ENCODE measurements at places on chromosomes 12 and 14.
A peak's percentile ranks its signal among the peaks of the same experiment; 100 is the strongest.

DNA sequence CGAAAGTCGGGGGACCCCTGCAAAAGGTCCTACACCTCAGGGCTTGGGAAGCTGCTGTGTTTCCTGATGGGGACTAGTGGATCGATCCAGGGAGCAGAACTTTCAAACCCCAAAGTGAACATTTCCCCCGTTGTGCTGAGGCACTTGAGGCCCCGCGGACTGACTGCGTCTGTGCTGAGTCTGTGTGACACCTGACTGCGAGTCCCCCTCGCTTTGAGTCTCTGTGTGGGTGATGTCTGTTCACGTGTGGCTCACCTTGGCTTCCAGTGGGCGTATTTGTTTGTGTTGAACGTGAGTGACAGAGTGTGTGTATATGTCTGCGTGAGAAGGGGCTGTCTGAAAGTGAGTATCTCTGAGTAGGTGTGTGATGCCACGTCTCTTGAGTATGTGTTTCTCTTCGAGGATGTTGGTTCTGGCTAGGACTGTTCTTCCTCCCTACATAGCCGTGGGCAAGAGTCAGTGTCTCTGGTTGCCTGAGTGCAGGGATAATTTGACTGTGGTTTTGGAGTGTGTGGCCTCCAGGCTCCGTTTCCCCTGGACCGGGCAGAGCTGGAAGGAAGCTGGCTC is 1.3 kb downstream of the TEAD4 start:
- DNase-seq = no peak

GRCh38 chr14:22607291-22607690 is 9.2 kb downstream of the ABHD4 start:
- no peak for DNase-seq

- DNase-seq = peak; percentile 33
Observed at GRCh38 chr12:104975587-104976343, 10.4 kb upstream of the NOPCHAP1 start.

- DNase-seq = no peak
Observed at GRCh38 chr12:120085920-120086645, 30.5 kb downstream of the RAB35 start.

GRCh38 chr12:124713436-124714082 is 146.1 kb upstream of the NCOR2 start:
- no peak for DNase-seq

DNA sequence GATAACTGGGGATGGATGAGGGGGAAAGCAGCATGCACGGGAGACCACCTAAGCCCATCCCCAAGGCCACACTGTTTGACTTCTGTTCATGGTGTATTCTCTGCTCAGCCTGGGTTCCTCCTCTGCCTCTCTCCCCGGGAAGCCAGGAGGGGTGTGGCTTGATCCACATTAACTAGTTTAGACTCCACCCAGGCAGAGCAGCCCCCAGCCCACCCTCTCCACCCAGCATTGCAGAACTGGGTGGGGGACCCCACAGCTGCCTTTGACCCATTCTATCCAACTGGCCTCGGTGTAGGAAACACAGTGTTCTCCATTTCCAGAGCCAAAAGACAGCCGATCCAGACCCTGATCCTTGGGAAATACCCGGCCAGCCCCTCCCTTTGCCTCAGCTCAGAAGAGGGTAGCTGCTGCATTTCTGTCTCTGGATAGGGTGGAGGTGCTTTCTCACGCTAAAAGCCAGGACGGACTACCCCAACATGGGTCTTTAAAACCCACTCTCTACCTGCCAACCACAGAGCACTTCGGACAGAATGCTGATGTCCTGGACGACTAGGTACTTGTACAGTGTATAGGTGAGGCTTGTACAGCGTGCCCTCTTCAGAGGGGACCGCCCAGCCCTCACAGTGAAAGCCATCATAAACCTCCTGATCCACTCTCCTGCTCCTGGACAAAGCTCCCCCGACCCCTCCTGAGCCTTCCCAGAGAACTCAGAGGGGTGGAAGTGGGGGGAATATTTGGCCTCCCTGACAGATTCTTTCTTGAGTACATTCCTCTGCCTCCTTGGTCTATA is 9.4 kb downstream of the SPRYD3 start:
- DNase-seq = no peak

GRCh38 chr12:124909831-124910560 is 4.5 kb downstream of the UBC start:
- no peak for DNase-seq

- DNase-seq = peak; percentile 96
Observed at GRCh38 chr12:62724947-62725451, 210.0 kb downstream of the PPM1H start.

DNA sequence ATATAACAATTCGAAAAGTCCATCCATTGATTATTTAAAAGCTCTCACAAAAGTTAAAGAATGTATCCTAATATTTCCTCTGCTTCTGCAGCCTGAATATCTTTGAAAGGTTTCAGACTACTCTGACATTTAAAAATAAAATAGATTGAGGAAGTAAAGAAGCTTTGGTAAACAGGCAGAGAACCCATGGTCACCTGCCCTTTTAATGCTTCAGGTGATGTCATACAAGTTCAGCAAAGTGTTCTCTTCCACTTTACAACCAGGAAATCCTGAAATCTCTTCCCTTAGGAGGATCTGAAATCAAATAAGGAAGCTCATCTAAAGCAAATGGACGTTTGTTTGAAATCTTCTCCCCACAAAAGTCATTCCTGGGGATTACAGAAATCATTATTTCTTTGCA is 322.4 kb downstream of the PDZRN4 start:
- no peak for DNase-seq

GRCh38 chr12:50442178-50442908 is 41.7 kb downstream of the LARP4 start:
- DNase-seq = no peak

- no peak for DNase-seq
Observed at GRCh38 chr14:86430853-86431252, 900.9 kb downstream of the FLRT2 start.

DNA sequence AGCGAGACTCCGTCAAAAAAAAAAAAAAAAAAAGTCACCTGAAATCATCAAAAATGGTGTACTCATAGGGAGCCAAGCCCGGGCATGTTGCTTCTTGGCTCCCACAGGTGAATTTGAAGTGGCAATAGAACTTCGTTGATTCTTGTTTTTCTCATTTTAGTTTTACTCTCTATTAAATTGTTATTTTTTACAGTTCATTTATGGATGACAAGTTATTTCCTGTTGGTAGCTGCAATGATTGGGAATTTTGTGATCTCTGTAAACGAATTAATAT is 1.3 kb downstream of the TM7SF3 start:
- DNase-seq = no peak

GRCh38 chr12:106311139-106311538 is 8.6 kb downstream of the TCP11L2 start:
- no peak for DNase-seq

- no peak for DNase-seq
Observed at GRCh38 chr12:34300376-34301250, 278.3 kb downstream of the ALG10 start.

- no peak for DNase-seq
Observed at GRCh38 chr12:94109160-94109559, 39.2 kb upstream of the PLXNC1 start.

GRCh38 chr14:77183896-77184295 is 2.3 kb downstream of the TMEM63C start:
- DNase-seq = no peak

DNA sequence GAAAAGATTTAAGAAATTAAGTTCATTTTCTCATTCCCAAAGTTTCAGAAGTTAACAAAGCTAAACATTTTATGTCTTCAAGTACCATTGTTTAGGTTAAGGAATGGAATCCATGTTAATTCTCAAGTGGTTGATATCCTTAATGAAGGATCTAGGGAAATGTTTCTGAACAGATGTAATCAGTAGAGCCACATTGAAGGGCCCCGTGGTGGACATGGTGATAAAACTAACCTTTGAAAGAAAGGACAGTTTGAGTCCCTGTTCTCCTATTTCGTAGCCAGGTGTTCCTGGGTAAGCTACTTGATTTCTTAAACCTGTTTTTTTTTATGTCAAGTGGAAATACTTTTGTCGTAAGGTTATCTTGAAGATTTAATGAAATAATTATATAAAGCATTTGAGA is 4.6 kb downstream of the PPM1A start:
- no peak for DNase-seq

- DNase-seq = no peak
Observed at GRCh38 chr12:91040096-91040755, 17.6 kb downstream of the KERA start.

GRCh38 chr12:59858508-59859170 is 262.8 kb downstream of the SLC16A7 start:
- no peak for DNase-seq

- no peak for DNase-seq
Observed at GRCh38 chr12:52226446-52226845, 6.6 kb upstream of the KRT7 start.

- DNase-seq = peak; percentile 21
Observed at GRCh38 chr14:78593949-78594348, 423.8 kb downstream of the NRXN3 start.

DNA sequence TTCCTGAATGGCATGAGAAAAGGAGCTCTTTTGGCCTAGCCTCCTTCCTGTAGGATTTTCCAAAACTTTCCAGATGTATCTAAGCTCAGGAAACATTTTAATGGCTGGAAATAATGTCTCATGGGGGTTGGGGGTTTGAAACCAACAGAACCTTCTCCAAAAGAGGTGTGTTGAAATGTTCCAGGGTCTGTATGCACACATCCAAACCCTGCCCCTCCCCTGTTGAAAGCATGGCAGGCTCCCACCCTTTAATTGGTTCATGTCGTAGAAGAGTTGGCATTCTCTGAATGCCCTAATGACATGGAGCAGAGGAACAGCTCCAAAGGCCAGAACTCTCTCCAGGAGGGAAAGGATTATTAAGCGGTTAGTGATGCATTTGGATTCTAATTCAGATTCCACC is 353.2 kb downstream of the ZFP36L1 start:
- DNase-seq = no peak

DNA sequence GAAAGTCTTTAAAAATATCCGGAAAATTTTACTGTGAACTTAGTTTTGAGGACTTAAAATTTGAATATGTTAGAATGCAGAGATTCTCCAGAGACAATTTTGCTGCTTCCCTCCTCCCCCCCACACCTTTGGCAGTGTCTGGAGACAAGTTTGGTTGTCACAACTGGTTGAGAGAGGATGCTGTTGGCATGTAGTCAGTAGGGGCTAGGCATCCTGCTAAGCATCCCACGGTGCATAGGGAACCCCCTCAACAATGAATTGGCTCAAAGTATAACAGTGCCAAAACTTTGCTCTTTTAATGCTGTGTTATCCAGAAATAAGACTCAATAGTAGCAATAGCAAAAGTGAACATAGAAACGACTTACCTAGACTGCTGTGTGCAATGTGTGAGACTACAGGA is 3.6 kb downstream of the SRSF5 start:
- DNase-seq = no peak

- no peak for DNase-seq
Observed at GRCh38 chr14:101790232-101790631, 28.7 kb downstream of the PPP2R5C start.

GRCh38 chr12:68812553-68813241 is 4.7 kb downstream of the MDM2 start:
- DNase-seq = no peak

GRCh38 chr12:93626160-93626559 is 51.0 kb upstream of the CRADD start:
- DNase-seq = no peak

DNA sequence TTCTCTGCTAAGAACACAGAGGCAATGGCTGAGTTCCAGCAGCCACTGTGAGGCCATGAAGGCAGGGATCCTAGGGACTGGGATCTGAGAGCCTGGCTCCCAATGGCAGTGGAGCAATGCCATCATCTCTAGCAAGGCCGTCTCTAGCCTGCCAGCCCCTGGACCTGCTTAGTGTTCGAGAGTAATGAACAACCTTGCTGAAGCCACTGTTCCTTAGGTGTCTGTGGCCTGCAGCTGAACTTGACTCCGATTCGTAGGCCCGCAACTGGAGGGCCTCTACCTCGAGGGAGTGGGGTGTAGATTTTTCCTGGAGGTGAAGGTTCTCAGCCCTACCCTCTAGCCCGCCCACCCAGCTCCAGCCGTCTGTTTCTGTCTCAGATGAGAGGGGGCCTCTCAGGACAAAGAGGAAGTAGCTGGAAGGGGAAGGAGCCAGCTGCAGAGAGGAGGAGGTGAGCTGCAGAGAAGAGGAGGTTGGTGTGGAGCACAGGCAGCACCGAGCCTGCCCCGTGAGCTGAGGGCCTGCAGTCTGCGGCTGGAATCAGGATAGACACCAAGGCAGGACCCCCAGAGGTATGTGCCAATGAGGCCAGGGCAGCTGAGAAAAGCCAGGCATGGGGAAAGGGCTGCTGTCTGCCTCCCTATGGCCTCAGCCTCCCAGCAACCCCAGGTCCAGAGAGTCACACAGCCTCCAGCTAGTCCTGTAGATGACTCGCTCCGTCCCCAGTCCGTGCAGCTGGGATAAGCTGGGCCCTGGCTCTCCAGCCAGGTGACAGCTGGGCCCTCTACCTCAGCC is at the start of gene PLD4:
Gene PLD4 (plus strand): TSS at position 459 of the 793 bp plus-strand sequence. CDS start 2,262 bp downstream, outside the sequence.
- no peak for DNase-seq

- no peak for DNase-seq
Observed at GRCh38 chr12:55729819-55730818, 1.3 kb upstream of the CD63 start.

DNA sequence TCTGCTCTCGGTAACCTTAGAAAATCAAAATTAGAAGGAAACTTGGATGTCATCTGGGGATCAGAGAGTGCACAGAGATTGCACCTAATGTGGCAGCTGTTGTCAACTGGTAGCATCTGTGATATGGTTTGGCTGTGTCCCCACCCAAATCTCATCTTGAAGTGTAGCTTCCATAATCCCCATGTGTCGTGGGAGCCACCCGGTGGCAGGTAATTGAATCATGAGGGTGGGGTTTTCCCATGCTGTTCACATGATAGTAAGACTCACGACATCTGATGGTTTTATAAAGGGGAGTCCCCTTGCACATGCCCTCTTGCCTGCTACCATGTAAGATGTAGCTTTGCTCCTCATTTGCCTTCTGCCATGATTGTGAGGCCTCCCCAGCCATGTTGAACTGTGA is 127.7 kb upstream of the SRRM4 start:
- no peak for DNase-seq

- DNase-seq = no peak
Observed at GRCh38 chr12:106651552-106651951, 68.7 kb downstream of the RFX4 start.

- no peak for DNase-seq
Observed at GRCh38 chr14:64255756-64256155, 38.4 kb downstream of the ESR2 start.

GRCh38 chr14:69137416-69137815 is 15.5 kb downstream of the DCAF5 start:
- DNase-seq = no peak

DNA sequence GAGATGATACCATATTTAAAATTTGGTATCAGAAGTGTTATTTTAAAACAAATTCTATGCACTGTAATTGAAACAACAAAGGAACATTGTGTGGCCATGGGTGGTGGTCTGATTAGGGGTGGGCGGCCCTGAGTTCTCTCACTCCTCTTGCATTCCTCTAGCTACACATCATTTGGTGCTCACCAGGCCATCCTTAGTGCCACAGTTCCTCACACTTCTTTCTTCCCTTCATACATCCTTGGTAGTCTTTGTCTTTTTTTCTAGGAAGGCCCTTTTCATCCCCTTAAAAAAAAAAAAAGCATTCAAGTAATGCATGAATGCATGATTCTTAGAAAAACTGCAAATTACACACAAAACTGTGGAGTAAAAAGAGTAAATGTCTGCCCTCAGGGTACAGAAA is 2.4 kb upstream of the MANSC4 start:
- DNase-seq = no peak

- no peak for DNase-seq
Observed at GRCh38 chr12:52879394-52880351, 25.2 kb downstream of the KRT8 start.

All from GM04504 (cell line).